ENCODE measurements at places on chromosomes 3 and 15.

- no peak for DNase-seq
Observed at GRCh38 chr15:31336593-31337295, 10.1 kb downstream of the KLF13 start.

GRCh38 chr3:56758539-56758981 lies 43.2 kb downstream of the ARHGEF3 start:
- peak; percentile 74 for DNase-seq

DNA sequence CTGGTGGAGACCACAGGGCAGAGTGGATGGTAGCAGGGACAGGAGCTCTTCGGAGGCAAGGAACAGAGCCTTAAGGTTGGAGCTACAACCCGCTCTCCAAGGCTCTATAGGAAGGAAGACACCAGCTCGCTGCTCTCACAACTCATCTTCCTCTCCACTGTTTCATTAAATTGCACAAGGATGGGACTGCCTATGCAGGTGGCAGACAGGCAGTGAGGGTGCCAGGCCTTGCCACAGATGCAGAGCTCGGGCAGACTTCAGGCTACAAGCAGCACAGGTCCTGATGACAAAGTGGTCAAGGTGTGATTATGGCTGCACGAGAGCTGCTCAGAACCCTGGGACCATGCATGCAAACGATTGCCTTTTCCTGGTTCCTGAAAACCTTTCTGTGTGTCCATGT lies 144.6 kb downstream of the FOXP1 start:
- DNase-seq = no peak

- no peak for DNase-seq
Observed at GRCh38 chr3:181581656-181582055, 130.1 kb upstream of the SOX2 start.

GRCh38 chr3:171269542-171269941 lies 190.7 kb downstream of the TNIK start:
- no peak for DNase-seq

GRCh38 chr3:146160321-146160963 lies 542 bp downstream of the PLOD2 start:
- peak; percentile 21 for DNase-seq

- no peak for DNase-seq
Observed at GRCh38 chr3:160735826-160736225, 20.2 kb upstream of the PPM1L start.

DNA sequence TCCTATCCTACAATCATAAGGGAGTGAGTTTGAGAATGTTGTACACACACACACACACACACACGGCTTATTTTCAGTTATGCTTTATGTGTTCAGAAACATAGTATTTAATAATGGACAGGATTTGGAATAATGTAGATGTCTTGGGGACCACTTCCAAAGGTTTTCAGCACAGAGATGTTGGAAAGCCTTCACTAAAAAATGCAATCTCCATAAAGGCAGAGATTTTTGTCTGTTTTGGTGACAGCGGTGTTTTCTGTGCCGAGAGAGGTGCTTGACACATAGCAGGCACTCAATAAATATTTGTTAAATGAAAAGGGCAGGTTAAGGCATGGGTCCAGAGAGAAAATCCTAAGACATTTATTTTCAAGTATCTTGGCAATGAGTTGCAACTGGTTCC lies 428.2 kb upstream of the RGMA start:
- DNase-seq = no peak

DNA sequence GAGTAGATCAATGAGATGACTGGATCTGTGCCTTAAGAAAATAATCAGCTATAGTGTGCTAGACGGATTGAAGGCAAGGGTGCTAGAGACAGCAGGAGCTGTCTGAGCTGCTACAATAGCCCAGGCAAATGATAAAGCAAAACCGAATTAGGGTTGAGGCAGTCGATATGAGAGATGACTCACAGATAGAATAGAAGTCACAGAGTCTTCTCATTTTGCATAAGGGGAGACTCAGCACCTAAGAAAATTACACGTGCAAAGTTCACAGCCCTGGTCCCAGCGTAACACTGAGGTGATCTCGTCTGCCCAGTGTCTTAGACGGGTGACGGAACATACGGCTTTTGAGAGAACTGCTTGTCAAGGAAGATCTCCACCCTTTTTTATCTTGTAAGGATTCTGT lies 11.6 kb downstream of the LPP start:
- no peak for DNase-seq

GRCh38 chr3:56761887-56762651 lies 39.7 kb downstream of the ARHGEF3 start:
- no peak for DNase-seq

DNA sequence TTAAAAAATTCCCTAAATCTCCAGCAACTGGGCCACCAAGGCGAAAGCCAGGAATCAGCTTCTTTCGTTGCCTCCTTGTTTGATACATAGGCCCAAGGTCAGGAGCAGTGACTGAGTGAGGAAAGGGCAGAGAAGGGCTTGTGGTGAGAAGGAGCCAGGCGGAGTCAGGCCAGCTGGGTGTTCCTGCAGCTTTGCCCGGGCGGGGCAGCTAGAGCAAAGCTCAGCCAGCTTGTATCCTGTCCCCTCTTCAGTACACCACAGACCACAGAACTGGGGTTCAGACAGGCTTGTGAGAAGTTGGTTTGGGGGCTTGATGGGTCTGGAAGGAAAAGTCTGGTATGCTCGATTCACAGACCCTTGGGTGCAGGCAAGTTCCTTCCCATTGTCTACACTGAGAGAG lies 52.6 kb downstream of the CCK start:
- no peak for DNase-seq

DNA sequence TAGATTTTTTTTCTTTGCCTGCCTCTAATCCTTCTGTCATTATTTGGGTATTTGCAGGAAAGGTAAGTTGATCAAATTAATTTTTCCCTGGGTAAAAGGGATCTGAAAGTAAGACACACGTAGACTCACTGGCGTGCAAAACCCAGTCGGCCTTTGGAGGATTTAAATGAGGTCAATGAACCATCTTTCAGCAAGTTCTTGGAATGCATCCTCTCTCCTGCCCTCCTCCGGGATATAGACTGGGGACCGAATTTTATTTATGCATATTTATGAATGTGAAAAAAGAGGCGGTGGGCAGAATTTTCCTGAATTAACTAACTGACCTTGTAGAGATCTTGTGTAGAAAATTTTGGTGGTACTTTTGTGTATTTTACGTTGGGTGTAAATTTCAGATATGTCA lies 2.2 kb downstream of the CADM2 start:
- no peak for DNase-seq

GRCh38 chr3:12973827-12974226 lies 99.4 kb downstream of the IQSEC1 start:
- no peak for DNase-seq

DNA sequence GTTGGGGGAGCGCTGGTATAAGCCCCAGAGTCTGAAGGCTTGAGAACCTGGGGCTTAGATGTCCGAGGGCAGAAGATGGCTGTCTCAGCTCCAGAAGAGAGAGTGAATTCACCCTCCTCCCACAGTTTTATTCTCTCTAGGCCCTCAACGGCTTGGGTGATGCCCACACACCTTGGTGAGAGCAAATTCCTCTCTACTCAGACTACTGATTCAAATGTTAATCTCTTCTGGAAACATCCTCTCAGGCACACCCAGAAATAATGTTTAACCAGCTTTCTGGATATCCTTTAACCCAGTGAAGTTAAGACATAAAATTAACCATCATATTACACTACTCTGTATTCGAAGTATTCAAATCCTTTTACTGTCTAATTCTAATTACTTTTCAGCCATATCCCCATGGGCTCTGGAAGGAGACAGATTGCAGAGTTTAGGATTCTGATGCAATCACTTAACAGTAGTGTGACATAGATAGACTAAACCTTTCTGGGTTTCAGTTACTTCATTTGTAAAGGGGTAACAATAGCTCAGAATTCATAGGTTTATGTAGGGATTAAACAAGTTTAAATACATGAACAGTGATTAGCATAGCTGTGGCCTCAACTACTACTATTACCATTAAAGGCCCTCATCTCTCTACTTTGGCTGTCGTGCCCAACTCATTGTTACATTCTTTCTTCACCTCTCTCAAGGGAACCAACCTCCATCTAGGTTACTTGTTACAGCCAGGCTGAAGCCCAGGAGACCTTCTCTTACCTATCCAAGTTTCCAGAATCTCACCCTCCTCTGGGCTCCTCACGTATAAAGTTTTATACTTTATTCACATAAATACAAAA lies 25.7 kb upstream of the ANO10 start:
- no peak for DNase-seq

GRCh38 chr15:65906396-65906795 lies 37.1 kb downstream of the RAB11A start:
- no peak for DNase-seq

- peak; percentile 88 for DNase-seq
Observed at GRCh38 chr15:77493324-77493907, 72.7 kb downstream of the HMG20A start.

- no peak for DNase-seq
Observed at GRCh38 chr3:47098910-47099309, 65.0 kb downstream of the SETD2 start.

GRCh38 chr3:180798197-180798596 lies 114.3 kb upstream of the FXR1 start:
- DNase-seq = no peak

DNA sequence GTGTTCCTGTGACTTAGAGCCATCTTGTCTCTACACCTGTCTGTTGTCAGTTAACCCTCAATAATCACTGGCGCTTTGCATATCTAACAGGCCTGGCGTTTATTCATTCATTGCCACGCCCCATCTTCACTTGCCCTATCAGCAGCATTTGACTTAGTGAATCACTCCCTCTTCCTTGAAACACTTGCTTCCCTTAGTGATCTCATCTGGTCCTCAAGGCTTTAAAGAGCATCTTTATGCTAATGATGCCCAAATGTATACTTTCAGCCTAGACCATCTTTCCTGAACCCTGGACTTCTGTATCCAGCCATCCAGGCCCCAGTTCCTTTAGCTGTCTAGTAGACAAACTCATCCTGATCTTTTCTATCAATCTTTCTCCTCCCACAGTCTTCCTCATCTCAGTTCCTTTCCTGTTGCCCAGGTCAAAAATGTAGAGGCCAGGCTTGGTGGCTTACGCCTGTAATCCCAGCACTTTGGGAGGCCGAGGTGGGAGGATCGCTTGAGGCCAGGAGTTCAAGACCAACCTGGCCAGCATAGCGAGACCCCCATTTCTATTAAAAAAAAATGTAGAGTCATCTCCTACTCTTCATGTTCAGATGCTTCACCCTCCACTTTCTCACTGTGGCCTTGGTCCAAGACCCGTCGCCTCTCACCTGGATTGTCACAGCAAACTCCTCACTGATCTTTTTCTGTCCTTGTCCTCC lies 1.4 kb upstream of the IGDCC4 start:
- DNase-seq = peak; percentile 43

GRCh38 chr3:3799173-3800079 lies at the start of gene LRRN1:
LRRN1 (plus strand) TSS chr3:3799431; CDS start chr3:3844642, 45,211 bp downstream.
- peak; percentile 14 for DNase-seq

- DNase-seq = no peak
Observed at GRCh38 chr15:34085746-34086145, 15.9 kb downstream of the EMC7 start.

GRCh38 chr15:58559904-58560588 lies 128.3 kb downstream of the LIPC start:
- DNase-seq = no peak

GRCh38 chr3:27578032-27578431 lies 93.8 kb upstream of the SLC4A7 start:
- DNase-seq = no peak

- no peak for DNase-seq
Observed at GRCh38 chr3:20646425-20646824, 460.4 kb upstream of the SGO1 start.

GRCh38 chr3:127062926-127063325 lies 80.0 kb downstream of the PLXNA1 start:
- DNase-seq = no peak

GRCh38 chr3:143206955-143207337 lies 87.4 kb downstream of the CHST2 start:
- DNase-seq = no peak

GRCh38 chr3:59374818-59375211 lies 325.0 kb upstream of the CFAP20DC start:
- DNase-seq = peak; percentile 62

- no peak for DNase-seq
Observed at GRCh38 chr3:71194785-71195184, 388.7 kb downstream of the FOXP1 start.

DNA sequence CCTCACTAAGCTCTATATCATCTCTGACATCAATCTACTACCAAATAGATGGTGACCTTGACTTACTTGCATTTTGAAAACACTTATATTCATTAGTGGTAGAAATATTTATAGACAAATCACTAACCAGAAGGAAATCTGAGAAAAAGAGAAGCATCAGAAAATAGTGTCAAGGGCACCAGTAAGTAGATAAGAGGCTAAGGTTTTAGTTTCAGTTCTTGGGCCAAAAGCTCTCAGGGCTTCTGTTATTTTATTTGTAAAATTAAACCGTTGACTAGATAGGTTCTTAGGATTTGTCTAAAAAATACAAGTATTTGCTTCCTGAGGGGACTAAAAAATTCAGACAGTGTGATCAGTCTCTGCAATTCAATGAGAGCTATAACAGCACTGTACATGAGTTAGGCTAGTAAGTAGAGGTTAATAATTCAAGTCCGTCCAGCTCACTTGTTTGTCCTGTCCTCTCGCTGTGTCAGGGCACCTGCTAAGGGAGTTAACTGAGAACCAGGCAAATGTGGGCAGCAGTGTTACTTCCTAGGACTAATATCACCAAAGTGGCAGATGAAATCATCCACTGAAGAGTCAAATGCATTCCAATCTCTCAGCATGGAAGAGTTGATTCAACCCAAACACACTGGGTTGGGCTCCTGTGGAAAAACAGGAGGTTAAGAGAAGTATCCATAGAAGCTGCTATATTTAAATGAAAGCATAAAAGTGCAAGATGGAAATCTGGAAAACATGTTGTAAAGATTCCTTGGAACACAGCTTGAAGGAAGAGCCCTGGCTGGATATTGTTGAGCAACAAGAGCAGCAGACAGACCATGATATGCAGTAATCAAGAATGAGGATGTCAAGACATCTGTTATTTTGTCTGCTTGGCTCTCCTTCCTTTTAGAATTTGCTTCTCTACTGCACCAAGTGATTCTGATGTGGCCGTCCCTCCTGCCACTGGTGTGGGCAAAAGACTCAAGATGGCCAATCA lies 134.9 kb upstream of the ZBTB20 start:
- DNase-seq = no peak

- no peak for DNase-seq
Observed at GRCh38 chr3:45010811-45011333, 15.2 kb upstream of the CLEC3B start.

DNA sequence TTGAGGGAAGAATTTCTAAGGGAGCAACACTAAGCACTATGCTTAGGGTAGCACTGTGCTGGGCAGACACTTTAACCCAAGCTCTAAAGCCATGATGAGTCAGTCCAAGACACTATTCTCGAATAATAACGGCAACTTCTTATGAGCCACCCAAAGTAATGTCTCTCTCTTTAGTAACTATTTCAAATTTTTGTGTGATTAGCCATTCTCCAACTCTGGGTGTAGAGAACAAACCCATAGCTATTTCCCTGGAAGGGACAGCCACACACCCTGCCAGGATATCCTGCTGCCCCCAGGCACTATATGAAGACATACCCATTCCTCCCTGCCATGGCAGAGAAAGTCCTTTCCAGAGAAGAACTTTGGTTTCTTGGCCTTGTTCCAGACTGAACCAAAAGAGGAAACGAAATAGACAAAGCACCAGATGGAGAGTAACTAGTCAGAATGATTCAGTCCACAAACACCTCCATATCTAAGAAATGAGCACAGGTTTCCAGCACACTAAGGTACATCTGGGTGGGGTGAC lies 384.9 kb upstream of the THBS1 start:
- peak; percentile 67 for DNase-seq

All from suppressor macrophage treated with lipopolysaccharide for 1 hour (primary cell).